Thoracic aorta (tissue), 2 donors: ENCODE measurements at places on chromosomes 1 and 21.

DNA sequence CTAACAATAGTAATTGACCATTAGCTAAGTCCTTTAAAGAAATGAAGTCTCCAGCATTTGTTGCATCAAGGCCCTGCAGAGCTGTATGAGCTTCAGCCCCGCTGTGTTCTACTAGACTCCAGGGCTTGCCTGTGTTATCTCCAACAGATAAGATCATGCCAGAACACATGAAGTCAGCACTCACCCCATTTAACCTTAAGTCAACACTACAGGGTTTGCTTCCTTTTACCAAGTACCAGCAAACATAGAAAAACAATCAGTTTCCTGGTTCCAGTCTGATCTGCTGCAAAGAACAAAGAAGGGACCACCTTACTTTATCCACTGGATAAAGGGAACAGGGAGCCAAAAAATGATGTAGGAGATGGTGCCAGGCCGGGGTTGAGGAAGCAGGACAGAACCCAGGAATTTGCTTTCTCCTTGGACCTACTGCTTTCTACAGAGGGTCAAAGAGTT lies 41.3 kb upstream of the ENAH start:
- no peak for DNase-seq

DNA sequence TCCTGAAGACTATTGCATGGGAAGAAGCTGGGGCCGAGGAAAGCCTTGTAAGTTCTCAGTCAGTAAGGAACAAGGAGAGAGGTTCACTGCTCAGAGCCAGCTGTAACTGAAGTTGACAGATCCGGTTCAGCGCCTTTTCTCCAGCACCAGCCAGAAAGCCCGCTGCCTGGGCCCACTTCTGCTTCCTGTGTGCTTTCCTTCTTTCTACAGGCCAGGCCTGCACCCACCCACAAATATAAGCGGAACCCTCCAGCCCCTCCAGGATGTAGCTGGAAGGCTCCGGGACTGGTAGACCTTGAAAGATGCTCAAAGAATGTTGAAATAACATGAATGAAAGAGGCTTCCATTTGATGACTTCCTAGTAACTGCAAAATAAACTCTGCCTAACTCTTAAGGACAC lies 38.8 kb downstream of the PARP1 start:
- no peak for DNase-seq

DNA sequence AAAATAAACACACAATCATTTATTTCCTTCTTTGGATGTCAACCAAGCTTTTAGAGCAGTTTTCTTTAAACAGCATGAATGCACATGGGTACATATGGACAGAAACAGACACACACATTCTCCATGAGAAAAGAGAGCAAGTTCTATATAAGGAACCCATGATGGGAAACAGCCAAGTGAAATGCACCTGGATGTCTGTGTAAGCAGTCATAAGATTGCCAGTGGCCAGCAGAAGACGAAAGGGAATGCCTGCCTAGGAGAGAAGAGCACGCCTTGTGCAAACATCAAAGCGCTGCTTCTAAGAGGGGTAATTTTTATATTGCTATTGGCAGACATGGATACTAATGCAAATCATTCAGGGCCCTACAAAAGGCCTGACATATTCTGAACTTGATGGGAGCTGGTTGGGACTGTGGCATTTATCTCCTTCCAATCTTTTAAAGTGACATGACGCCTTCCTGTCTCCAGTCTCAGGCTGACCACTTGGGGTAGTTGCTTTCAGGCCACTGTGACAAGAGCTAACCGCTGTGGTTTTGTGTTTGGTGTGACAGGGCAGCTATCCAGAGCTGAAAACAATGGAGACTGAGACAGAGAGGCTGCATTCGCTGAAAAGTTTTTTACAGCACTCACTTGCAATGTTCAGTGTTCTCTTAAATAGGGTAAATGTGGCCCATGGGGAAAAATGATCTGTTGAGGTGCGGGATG lies 75.0 kb upstream of the DPT start:
- no peak for DNase-seq

DNA sequence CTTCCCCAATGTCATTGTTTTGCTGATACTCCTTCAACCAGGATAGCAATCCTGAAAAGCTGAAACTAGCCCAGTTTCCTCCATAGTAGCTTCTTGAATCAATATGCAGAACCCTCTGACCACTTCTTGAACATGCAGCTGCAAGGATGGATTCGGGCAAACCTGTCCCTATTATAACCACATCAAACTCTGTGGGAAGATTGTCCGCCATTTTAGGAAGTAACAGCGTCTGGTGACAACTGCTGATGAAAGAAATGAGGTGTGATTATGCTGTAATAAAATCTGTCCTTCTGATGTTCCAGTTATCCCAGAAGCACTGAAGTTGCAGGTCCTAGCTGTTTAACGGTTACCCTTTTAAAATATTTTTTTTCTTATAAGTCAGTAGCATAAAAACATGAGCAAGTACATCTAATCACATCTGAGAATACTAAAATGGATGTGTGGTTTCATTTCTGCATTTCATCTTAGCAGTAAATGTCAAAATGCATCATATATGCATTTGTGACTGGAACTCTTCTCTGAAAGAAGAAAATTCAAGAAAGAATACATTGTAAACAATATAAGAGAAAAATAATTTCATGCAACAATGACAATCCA lies 4.5 kb downstream of the CHML start:
- DNase-seq = no peak

DNA sequence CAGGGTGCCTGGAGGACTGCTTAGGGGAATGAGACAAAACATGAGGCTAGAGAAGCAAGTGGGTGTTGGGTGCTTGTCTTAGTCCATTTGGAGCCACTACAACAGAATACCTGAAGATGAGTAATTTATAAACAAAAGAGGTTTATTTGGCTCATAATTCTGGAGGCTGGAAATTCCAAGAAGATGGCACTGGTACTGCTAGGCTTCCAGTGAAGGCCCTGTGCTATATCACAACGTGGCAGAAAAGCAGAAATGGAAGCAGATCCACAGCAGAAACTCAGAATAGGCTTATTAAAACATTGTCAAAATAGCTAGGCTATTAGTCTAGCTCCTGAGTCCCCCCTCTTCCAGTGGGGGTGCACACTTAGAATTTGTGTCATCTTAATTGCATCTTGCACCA lies 701.7 kb downstream of the RWDD3 start:
- DNase-seq = no peak

DNA sequence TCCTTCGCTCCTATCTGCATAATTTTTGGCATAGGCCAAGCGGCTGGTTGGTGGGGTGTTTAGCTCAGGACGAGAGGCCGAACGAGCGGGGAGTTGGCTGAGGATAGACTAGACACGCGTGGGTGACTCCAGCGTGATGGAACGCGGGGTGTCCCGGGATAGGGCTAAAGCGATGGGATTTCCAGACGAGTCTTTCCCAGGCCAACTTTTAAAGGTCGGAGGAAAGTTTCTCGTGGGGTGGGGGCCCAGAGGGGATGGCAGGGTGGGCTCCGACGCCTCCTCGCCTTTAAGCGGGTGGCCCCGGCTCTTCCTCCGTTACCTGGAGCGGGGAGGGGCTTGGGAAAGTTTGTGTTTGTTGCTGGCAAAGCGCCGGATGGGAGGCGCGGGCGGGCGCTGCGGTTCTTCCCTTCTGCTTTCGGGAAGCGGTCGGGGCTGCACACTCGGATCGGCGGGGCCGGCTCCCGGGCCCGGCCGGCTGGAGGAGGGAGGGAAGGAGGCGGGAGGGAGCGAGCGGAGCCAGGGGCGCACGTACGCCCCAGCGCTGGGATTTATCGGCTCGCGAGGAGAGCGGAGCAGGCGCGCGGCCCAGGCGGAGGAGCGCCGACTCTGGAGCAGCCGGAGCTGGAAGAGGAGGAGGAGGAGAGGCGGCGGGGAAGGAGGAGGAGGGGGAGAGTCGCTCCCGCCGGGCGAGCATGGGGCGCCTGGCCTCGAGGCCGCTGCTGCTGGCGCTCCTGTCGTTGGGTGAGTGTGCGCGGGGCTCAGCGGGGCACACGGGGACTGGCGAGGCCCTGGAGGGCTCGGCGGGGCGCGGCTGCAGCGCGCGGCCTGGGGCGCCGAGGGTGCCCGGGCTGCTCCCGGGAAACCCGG lies at the start of gene PTGFRN:
PTGFRN (plus strand) TSS at position 405 of the 867 bp plus-strand sequence; CDS start at position 693, 288 bp downstream.
- peak; percentile 7 for DNase-seq

DNA sequence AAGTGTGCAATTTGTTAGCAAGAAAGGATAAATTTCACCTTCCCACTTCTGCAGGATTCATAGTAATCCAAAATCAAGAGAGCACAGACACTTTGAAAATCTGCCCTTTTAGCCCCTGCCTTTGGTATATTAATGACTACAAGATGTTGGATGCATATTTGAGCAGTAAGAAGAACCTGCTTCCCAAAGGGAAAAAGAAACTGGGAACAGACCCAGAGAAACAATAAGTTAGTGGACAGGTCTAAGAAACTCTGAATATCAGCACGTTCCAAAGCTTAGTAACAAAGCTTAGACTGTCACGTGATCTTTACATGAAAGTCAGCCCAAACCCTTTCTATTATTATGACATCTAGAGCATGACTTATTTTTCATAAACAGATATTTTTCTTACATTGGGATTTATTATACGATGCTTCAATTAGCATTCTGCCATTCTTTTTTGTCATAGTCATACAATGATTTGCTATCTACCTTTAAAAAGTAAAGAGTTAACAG lies 390.9 kb upstream of the ADGRL2 start:
- no peak for DNase-seq

GRCh38 chr1:121445679-121446078 lies 260.9 kb downstream of the SRGAP2C start:
- DNase-seq = no peak
